Naive thymus-derived CD4-positive, alpha-beta T cell (primary cell): ENCODE measurements at places on chromosomes 4 and X. TPM values are rescaled to one million over a fixed set of nuclear protein-coding genes. Genes with fewer than 3 reads are reported as not detected.

- DNase-seq: no peak
These were observed 255.5 kb downstream of the LDB2 start for GRCh38 chr4:16642897-16643296.

- DNase-seq: no peak
These were observed 151.7 kb upstream of the CPEB2 start for GRCh38 chr4:14850455-14851097.

DNA sequence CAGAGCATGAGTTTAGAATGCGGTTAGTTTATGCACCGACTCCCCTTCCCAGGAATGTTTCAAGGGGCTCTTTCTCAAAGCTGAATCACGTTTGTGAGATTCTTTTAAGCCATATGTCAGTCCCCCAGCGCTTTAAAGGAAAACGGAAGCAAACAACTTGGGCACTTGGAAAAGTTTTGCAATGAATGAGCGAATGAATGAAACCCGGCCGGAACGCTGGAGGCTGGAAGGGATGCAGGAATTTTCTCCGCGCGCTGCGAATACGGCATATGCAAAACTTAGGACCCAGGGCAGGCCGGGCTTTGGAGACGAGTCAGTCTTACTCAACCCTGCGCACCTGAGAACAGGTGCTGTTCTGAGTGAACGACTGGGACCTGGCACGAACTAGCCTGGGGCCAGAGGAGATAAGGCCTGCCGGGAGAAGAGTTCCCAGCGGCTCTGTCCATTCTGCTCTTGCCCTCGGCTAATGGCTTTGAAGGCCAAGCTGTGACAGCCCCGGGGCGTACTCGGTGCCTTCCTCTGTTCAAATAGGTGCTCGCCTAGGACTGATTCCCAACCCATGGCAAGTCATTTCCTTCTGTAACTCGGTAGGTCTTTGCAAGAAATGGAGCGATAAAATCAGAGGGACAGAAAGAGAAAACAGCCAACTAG is 743 bp upstream of the NRK start:
- DNase-seq: no peak

- DNase-seq: no peak
These were observed 594 bp downstream of the MSMO1 start for GRCh38 chr4:165328101-165328425.

DNA sequence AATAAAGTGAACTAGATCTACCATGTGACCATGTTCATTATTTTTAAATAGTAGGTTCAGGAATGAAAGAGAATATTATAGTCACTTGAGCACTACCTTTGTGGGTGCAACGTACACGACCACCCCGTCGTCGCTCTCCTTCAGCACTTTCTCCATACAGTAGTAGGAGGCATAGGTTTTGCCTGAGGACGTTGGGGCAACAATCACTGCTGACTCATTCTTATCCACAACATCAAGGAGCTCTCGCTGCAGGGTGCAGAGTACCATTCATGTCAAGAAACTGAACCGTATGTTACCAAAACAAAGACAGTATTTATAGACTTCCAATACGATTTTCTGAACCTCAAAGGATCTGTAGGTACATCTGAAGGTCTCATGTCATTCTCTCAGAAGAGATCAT is 44.7 kb downstream of the DDX60 start:
- DNase-seq: no peak

DNA sequence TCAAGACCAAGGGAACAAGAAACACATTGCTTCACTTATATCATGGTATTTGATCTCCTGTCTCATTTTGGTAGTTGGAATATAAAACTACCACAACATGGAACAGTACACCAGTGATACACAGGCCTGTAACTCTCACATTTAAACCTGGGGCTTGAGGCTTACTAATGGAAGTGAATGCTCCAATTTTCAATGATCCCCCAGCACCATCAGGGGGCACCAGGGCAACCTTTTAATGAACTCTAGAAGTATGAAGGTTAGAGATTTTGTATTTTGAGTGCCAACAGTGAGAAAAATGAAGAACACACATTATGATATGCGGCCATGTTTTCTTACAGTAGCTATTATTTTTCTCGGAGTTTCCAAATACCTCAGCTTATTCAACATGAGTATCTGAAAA is 50.7 kb downstream of the C4orf33 start:
- no peak for DNase-seq

DNA sequence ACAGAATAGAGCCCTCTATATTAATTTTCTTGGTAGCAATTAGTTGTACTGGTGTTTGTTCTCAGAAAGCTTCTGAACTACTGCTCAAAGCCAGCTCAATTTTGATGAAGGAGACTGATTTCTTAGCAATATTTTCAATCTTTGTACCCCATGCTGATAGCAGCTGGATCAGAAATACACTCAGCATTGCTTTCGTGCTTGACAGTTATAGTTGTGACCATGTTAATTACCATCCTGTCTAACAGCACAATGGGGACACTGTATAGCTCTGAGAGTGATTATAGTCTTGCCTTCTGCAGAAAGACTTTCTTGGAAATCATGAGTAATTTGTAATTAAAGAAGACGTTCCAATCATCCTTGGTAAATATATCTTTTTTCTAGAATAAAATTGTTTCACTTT is 79.7 kb upstream of the GNPDA2 start:
- no peak for DNase-seq

DNA sequence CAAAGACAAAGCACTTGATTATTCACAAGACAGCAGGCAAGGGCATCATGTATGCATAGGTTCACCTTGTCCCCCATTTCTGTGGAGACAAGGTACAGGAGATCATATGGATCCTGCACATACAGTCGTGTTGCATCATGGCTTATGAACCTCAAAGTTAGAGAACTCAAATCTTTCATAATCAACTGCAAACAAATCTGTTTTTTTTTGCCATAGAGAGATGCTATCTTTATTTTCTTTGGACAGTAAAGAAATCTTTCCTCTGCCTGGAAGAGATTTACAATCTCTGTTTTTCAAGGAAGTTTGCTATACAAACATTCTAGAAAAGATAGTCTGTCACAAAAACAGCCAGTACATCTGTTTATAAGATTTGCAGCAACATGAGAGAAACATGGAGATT is 578.8 kb downstream of the ANKRD50 start:
- no peak for DNase-seq

GRCh38 chr4:76854858-76855257 is 43.1 kb downstream of the SOWAHB start:
- no peak for DNase-seq

GRCh38 chrX:4994855-4995254 is 1233.8 kb downstream of the NLGN4X start:
- DNase-seq: no peak

GRCh38 chr4:1130316-1131186 is 17.2 kb upstream of the RNF212 start:
- peak; percentile 67 for DNase-seq

DNA sequence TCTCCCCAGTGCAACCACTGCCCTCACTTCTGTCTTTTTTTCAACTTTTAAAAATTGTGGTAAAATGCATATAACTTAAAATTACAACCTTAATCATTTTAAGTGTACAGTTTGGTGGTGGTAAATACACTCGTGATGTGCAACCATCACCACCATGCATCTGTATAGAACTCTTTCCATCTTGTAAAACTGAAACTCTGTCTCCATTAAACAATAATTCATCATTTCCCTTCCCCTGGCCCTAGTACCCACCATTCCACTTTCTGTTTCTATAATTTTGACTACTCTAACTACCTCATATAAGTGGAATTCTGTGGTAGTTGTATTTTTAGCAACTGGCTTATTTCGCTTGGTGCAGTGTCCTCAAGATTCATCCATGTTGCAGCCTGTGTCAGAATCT is 6.8 kb upstream of the CTBP1 start:
- no peak for DNase-seq

DNA sequence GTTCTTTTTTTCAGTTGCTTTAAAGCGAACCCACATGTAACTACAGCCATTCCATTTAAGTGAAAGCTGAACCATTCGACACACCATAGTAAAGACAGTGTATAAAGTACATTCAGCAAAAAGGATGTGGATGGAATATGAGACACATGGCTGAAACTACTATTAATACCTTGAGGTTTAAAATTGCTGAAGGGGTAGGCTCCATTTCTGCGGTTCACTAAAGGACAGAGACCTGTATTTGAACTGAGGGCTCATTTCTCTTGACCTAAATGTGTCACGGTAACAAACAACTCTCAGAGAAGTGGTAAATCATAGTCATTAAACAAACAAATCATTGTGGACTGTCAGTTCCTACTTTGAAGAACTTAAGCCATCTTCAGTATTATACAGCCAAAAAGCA is 1085.6 kb upstream of the TENM3 start:
- no peak for DNase-seq

- no peak for DNase-seq
These were observed 3.9 kb upstream of the SAT1 start for GRCh38 chrX:23779025-23779424.

GRCh38 chr4:18630218-18631110 is 608.9 kb upstream of the LCORL start:
- DNase-seq: no peak

GRCh38 chr4:55921093-55921492 is 27.7 kb upstream of the CEP135 start:
- DNase-seq: no peak

DNA sequence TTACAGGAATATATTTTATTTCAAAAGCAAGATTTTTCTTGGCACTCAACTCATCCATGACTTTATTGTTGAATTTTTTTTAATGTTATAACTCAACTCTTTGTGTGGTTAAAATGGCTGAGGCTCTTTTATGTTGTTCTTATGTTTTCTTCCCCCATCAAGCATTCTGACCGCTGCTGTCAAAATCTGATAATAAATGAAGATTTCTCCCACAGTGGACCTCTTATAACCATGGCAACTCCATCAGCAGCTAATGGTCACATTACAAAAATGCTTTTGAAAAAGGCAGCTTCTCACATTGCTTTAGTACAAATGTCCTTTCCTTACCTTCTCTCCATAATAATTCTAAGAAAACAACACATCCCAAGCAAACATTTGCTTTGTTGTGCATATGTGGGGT is 96.0 kb upstream of the ATOH1 start:
- DNase-seq: no peak

GRCh38 chr4:108346818-108347210 is 178.1 kb upstream of the LEF1 start:
- no peak for DNase-seq

GRCh38 chr4:11344916-11345315 is 83.8 kb downstream of the HS3ST1 start:
- DNase-seq: no peak

- DNase-seq: no peak
These were observed 9.6 kb upstream of the SLC25A14 start for GRCh38 chrX:130330146-130330545.

DNA sequence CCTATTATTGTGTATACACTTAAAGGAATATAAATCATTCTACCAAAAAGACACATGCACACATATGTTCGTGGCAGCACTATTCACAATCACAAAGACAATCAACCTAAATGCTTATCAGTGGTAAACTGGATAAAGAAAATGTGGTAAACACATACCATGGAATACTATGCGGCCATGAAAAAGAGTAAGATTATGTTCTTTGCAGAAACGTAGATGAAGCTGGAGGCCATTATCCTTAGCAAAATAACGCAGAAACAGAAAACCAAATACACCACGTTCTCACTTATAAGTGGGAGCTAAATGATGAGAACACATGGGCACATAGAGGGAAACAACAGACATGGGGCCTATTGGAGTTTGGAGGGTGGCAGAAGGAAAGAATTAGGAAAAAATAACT is 593.2 kb downstream of the DMD start:
- no peak for DNase-seq

GRCh38 chrX:3129256-3129655 is 88.0 kb downstream of the ARSF start:
- DNase-seq: no peak

DNA sequence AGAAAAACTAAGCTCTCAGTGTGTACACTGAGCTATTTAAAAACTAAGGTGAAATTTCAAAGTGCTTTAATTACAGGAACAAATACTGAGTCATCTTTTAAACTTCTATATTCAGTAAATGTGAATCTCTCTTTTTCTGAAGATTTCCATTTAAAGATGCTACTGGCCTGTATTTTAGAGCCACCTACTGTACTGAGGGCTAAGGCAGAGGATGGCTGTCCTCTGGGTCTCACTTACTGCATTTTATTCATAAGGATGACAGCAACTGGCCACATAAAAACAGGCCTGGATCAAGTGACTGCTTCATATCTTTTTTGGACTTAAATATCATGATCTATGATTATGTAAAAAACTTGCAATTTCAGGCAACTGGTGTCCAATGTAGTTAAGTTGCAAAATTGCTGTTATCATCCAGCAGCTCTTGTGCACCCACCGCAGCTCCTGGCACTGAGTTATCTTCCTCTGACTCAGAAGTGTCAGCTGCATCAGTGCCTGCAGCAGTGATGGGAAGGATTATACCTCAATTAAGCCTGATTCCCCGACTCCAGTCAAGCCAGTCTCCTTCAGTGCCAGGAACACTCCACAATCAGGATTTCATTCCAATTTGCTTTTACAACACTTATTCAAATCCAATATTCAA is 1073.7 kb downstream of the PDHA2 start:
- no peak for DNase-seq

DNA sequence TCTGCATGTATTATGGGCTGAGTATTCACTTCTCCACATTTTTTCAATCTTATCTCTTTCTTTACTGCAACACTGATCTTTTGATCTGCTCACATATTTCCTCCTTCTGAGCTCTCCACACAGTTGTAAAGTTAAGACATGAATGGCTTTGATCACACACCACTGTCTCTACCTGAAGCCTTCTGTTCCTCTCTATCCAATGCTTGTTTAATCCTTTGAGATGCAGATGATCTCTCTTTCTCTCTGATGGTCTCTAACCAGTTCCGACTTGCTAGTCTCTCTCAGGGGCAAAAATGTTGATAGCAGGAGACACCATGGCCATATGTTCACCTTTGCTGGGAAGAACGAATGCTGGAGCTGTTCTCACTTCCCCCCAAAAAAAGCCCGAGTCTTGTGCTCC is 162.4 kb downstream of the UNC5C start:
- DNase-seq: no peak

The USP17L18 gene
- total RNA-seq: not detected

The PCDH7 gene
- not detected for total RNA-seq

The ATXN3L gene
- total RNA-seq: not detected in 2 replicates

The GPRASP3 gene
- total RNA-seq: 2.7 TPM

The TMPRSS11A gene
- not detected for total RNA-seq

The PABPC1L2A gene
- not detected in 2 replicates for total RNA-seq

The BCORL1 gene
- total RNA-seq: 8.9 TPM
